H9 (cell line): ENCODE measurements at places on chromosomes 3 and 15.

DNA sequence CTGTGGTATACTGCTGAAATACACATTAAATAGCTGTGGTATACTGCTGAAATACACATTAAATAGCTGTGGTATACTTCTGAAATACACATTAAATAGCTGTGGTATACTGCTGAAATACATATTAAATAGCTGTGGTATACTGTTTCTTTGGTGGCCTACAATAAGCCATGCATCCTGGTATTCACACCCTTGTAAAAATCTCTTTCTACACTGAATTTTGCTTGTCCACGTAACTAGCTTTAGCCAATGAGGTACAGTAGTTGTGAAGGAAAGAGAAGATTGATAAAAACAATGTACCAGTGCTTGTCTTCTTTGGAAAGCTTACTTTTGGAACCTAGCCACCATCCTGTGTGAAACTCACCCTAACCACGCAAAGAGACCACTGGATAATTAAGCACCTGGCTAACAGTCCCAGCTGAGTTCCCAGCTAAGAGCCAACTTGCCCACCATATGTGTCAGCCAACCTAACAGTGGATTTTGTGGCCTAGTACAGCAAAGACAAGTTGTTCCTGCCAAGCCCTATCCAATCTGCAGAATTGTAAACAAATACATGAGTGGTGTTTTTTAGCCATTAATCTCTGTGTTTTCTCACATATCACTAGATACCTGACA is 103.4 kb upstream of the MELTF start:
- no peak overlapping the region for H3K4me3 ChIP-seq
- DNase-seq, result no peak
- no peaks in the 10 kb centered on the region for H3K4me1 ChIP-seq

DNA sequence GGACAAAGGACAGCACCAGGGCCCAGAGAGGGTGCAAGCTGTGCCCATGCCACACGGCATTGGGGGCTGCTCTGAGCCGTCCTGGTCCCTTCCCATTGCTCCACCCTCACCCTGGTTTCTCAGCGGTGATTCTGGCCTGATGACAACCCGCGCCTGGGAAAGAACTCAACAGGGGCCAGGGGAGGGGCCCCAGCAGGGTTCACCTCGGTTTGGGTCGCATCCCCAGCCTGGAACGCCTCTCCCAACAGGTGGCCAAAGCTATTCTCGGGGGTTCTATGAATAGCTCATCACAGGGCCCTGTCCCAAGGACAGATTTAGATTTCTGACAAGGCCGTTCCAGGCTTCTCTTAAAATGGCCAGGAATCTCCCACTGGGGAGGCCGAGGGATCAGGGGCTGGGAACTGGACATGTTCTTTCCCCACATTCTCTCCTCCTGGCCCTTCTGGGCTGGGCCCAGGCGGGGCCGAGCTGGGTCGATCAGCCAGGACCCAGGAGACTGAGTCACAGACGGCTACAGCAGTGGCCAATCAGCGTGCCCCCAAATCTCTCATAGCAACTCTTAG is 17.9 kb downstream of the GRIP2 start:
- no peak overlapping the region for H3K4me3 ChIP-seq
- no peaks in the 10 kb centered on the region for H3K36me3 ChIP-seq
- no peaks in the 10 kb centered on the region for H3K27me3 ChIP-seq
- no peaks in the 10 kb centered on the region for H3K4me1 ChIP-seq

DNA sequence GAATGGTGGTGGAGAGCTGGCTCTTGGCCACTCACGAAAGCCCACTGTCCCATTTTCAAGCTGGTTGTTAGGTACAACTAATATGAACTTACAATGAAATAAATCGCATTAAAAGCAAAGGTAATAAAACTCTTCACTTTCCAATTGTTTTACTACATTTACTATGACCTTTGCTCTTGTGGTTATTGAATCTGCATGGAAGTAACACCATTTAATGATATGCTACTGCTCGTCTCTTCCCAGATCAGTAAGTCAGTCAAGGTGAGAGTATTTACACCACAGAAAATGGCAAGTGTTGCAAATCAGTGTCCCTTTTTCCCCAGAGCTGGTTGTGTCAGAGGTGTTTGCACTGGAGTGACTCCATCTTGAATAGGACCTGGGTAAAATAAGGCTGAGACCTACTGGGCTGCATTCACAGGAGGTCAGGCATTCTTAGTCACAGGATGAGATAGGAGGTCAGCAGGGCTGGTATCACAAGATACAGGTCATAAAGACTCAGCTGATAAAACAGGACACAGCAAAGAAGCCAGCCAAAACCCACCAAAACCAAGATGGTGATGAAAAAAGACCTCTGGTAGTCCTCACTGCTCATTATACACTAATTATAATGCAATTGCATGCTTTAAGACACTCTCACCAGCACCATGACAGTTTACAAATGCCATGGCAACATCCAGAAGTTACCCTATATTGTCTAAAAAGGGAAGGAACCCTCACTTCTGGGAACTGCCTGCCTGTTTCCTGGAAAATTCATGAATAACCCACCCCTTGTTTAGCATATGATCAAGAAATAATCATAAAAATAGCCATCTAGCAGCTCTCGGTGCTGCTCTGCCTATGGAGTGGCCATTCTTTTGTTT is 57.6 kb downstream of the FRMD4B start:
- H3K36me3 ChIP-seq, result no peaks in the 10 kb centered on the region
- no peak overlapping the region for H3K27ac ChIP-seq
- H3K4me1 ChIP-seq, result no peaks in the 10 kb centered on the region
- no peaks in the 10 kb centered on the region for H3K27me3 ChIP-seq
- no peak overlapping the region for H3K4me3 ChIP-seq

- no peak for DNase-seq
- no peak overlapping the region for H3K27ac ChIP-seq
These were observed 43.4 kb downstream of the NSUN3 start for GRCh38 chr3:94106268-94106667.

GRCh38 chr3:153172796-153173757 is 11.1 kb downstream of the RAP2B start:
- DNase-seq, result no peak
- H3K36me3 ChIP-seq, result peaks cover 6% of the 10 kb centered on the region; the same call in 2 of the 3 replicates
- no peaks in the 10 kb centered on the region for H3K27me3 ChIP-seq
- H3K4me1 ChIP-seq, result no peaks in the 10 kb centered on the region
- no peak overlapping the region; the same call in 2 of the 3 replicates for H3K4me3 ChIP-seq
